Fibroblast of skin of scalp (primary cell): ENCODE measurements at places on chromosomes 13 and 19.

DNA sequence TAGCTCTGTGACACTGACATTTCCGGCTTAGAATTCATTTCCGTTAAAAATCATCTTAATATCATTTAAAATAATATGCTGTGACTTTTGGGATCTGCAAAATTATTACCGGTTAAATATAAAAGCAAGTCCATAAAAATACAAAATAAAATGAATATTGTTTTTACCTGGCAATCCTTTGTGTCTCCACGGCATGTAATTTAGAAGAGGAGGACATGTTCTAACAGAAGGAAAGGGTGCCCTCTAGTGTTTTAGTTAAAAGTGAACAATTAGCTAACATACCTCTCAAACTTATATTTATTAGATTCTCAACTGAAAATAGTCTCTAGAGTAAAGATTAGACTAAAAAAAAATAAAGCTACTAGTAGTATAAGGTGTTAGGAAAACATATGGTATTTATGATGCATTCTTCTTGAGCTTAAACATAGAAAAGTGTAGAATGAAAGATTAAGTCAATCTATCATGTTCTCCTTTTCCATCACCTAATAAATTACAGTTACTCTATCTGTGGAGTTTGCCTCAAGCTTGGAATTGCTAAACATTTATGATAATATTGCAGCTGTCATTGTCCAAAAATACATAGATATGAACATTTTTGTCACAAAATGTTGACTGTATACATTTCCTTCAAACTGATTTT, 676.7 kb upstream of the SPRY2 start:
- peak; percentile 44 for DNase-seq

- no peak for DNase-seq
Measured at GRCh38 chr13:82202398-82202797, 1679.9 kb downstream of the SLITRK1 start.

GRCh38 chr13:95920485-95920884, 132.7 kb downstream of the UGGT2 start:
- DNase-seq: no peak

GRCh38 chr13:62113179-62113578, 697.5 kb upstream of the PCDH20 start:
- no peak for DNase-seq

- DNase-seq: no peak
Measured at GRCh38 chr13:21871919-21872318, 201.0 kb downstream of the FGF9 start.
